ENCODE measurements at places on chromosomes 12 and 14.
A peak's percentile ranks its signal among the peaks of the same experiment; 100 is the strongest.

- DNase-seq = peak; percentile 24
Measured at GRCh38 chr14:103073876-103074728, 9.9 kb upstream of the LBHD2 start.

GRCh38 chr12:89092297-89092696, 260.0 kb downstream of the DUSP6 start:
- no peak for DNase-seq

- DNase-seq = no peak
Measured at GRCh38 chr14:32494609-32495434, 165.7 kb downstream of the AKAP6 start.

DNA sequence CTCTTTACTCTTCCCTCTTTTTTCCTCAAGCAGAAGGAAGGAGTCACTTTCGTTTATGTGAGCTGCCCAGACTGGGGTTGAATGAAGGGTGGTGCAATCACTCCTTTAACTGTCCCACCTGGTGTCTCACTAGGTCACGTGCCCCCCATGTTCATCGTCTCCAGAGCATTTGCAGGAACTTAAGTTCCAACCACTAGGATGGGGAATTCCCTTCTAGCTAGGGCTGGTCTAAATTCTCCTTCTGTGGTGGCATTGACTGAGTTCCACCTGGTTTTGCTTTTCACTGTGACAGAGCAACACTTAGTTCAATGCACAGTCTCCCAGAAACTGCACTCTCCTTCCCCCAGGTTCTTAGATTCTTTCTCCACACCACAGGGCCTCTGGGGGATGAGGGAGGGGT, 9.5 kb downstream of the FANCM start:
- no peak for DNase-seq

- no peak for DNase-seq
Measured at GRCh38 chr12:10191865-10192264, 13.0 kb downstream of the TMEM52B start.

- DNase-seq = peak; percentile 3
Measured at GRCh38 chr12:56565510-56566101, 44.0 kb downstream of the RBMS2 start.

DNA sequence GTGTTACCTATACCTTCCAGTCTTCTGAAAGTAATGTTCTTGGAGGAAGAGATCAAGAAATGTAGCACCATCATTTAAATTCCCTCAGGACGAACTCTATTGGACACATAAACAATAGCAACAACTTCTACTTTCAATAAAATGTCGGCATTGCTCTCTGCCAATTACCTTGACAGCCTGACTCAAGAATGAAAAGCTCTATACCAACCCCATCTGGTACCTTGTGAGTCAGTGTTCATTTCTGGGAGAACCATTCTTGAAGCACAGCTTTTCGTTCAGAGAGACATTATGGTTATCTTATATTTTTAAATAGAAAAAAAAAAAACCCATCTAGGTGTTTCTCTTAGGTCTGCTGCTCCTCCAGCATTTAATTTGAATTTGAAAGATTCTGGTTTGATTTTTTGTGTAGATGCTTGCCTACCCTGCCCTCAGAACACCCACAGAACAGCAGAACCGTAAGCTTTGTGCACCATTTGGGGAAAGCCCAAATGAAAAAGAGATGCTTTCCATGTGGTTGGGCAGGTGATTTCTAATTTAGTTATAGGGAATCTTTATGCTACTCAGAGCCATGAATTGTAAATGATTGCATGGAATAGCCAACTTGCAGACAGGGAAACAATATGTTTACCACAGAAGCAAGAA, 156.0 kb downstream of the SAMD4A start:
- DNase-seq = peak; percentile 32

GRCh38 chr12:124738636-124739467, 124.8 kb downstream of the SCARB1 start:
- no peak for DNase-seq

DNA sequence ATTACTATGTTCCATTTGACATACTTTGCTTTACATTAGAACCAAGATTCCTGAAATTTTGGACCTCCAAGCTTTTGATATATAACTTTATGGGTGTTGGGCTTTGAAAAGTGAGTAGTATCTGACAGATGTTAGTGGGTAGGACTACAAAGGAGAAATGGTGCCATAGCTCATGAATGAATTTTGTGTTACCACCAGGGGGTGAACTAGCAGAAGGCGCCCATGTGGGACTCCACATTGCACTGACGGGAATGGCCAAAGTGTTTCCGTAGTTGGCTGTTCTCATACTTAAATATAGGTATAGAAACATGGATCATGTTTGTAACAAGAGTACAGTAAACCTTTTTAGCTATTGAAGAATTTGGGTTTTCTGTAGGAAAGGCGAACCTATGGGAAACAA, 337.5 kb downstream of the FLRT2 start:
- DNase-seq = no peak

DNA sequence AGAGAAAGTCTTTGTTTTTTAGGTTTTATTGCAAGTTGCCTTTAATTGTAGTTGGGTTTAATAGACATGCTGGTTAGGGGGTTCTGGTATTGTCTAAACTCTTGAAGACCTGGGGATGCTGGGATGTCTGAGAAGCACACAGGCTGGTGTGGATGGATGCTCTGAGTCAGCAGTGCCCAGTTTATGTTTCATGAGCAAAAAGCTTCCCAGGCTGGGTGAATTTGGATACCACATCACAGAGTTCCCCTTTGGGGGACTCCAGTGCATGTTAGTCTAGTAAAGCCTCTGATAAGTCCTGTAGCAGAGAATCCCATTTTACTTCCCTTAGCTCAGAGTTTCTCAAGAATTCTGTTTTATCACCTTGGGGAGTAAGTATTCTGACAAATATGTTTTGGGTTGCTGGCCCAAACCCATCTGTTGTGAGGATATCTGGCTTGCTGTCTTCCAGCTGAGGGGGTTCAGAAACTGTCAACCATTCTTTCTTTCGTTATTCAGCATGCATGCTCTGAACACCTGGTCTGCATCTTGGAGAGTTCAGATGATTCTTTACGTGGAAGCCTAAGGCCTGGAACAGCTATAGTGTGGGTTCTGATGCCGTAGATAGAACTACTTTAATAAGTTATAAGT, 509.1 kb downstream of the VRK1 start:
- DNase-seq = no peak

DNA sequence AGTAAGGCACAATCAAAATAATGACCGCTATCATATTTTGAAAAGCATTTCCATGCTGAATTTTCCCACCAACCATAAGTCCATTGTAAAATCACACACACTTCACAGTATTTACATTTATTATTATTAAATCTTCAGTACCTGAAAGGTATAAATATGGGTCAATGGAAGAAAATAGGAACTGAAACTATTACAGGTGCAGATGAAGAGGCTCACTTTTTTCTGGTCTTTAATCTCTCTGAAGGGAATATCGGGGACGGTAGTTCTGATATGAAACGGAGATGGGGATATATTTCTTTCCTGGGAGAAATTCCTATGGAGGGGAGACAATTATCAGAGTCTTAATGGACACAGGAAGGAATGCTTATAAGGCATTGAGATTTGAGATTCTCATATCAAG, 28.4 kb downstream of the CLEC1A start:
- no peak for DNase-seq

DNA sequence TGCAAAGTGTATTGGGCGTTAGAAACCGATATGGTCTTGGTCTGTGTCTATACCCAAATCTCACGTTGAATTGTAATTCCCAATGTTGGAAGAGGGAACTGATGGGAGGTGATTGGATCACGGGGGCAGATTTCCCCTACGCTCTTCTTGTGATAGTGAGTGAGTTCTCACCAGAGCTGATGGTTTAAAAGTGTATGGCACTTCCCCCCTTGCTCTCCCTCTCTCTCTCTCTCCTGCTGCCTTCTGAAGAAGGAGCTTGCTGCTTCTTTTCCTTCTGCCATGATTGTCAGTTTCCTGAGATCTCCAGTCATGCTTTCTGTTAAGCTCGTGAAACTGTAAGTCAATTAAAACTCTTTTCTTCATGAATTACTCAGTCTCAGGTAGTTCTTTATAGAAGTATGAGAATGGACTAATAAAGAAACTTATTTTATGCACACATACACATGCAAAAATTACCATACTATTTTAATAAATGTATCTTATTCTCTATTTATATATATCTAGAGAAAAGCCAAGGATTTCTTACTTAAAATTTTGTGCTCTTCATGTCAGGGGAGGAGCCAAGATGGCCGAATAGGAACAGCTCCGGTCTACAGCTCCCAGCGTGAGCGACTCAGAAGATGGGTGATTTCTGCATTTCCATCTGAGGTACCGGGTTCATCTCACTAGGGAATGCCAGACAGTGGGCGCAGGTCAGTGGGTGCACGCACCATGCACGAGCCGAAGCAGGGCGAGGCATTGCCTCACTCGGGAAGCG, 1891.0 kb upstream of the FLRT2 start:
- no peak for DNase-seq

DNA sequence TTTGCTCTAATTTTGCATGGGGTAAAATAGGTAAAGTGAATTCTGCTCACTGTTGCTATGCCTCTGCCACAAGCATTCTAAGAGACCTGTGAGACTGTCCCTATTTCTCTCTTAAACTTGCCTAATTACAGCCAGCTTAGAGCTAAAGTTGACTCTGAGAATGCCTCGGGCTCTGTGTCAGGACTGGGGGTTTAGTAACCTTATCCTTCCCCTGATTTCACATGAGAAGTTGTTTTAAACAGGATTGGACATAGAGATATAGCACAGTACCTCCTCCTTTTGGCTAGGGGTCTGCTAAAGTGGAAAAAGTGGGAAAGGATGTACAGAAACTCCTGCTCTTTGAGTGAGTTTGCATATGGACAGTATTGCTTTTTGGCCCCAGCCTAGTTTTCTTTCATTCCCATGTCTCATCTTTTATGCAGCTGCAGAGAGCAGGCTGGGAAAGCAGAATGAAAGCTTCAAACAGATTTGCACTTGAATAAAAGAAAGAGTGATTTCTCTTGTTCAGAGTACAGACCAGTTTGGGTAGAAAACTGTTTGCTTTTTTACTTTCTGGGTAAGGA, 122.0 kb downstream of the RAD51B start:
- no peak for DNase-seq

DNA sequence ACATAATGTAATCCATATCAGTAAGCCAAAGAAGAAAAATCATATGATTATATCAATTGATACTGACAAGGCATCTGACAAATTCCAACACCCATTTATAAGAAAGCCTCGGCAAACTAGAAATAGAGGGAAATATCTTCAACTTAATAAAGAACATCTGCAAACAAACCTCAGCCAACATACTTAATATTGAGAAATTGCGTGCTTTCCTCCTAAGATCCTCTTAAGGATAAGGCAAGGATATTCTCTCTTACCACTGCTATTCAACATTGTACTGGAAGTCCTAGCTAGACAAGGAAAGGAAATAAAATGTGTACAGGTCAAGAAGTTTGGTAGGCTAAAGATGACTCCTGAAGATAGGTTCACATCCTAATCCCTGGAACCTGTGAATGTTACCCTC, 115.9 kb downstream of the DERA start:
- DNase-seq = no peak

GRCh38 chr12:49013428-49013827, 5.1 kb downstream of the PRKAG1 start:
- no peak for DNase-seq

DNA sequence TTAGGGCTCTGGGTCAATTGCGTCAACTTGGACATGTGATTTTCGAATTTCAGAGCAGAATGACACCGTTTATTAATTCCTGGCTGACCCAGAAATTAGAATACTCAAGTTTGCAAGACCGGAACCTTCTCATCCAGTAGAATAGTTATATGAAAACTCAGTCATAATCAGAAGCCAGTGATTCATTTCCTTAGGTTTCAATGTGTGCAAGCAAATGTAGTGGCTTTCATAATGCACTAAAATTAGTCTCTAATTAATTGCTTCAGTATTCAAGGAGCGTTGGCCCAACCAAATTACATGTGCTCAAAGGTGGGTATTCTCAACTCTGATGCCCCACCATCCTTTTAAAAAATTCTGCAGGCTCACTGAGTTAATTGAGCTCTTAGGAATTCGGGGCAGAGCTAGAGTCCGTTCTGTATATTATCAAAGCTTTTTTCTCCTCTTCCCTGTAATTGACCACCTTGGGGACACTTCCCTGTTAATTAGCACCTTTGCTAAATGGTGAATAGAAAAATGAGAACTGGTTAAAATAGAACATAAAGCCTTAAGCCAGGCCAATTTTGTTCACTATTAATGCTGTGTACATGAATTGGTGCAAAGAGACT, 55.4 kb downstream of the DAO start:
- DNase-seq = no peak

DNA sequence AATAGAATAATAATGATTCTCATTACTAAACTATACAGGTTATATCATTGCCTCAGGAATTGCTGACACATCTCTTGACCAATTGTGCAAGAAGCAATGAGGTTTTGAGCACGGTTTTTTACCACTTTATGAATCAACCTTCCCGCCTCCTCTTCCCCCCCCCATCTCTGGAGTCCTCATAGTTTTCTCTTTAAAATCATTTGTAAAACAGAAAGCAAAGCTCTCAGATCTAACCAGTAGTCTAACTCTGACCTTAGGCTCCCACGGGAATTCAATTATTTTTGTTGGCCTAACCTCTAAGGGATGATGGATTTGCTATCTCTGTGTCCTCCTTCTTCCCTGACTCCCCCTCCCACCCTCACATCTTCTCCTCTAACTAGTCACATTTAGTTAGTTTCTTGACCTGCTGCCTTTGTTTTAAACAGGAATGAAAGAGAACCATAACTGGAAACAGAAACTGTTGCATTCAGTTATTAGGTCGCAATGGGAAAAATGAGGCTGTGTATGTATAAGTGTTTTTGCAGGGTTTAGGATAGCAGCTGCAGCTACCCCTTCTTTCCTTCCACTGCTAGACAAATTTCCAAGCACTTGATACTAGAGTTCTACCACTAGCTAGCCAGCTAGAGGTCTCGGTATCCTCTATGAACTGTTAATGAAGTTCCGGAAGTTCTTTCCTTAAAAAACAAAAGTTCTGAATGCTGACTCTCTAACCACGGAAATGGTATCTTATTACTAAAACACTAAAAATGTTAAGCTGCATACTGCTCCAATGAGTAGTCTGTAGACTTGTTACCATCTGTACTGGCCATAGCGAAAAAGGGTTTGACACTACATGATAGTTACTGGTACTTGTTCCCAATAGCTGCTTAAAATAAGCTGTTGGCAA, 65.4 kb downstream of the TAOK3 start:
- no peak for DNase-seq

GRCh38 chr12:47274760-47275159, 195.0 kb upstream of the AMIGO2 start:
- no peak for DNase-seq

GRCh38 chr14:81485372-81485771, 48.3 kb downstream of the SEL1L start:
- no peak for DNase-seq

GRCh38 chr14:91223028-91223783, 21.3 kb downstream of the GPR68 start:
- no peak for DNase-seq

Data from CD4-positive, alpha-beta T cell (primary cell).